ENCODE measurements at places on chromosomes 5 and 9.

DNA sequence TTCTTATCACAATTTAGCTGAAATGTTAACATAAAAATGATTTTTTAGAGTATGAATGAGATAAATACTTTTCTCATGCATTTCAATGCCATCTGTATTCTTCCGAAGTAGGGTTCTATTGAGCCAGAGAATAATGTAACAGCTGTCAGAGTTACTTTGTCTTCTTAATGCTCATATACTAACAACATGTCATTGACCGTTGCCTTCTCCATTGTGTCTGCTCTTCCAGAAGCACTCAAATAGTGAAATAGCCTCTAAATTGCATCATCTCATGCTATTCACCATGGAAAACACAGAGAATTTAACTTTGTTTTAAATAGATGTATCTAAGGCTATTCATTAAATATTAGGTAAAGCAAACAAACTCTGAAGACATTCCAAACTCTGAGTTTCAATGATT is 1875.9 kb upstream of the CDH9 start:
- DNase-seq: peak; percentile 89

- no peak for DNase-seq
These were observed 5.7 kb downstream of the RAPGEF1 start for GRCh38 chr9:131734165-131734610.

GRCh38 chr5:30894811-30895210 is 298.7 kb upstream of the CDH6 start:
- no peak for DNase-seq

GRCh38 chr5:149043641-149044040 is 19.2 kb downstream of the SH3TC2 start:
- DNase-seq: no peak

- no peak for DNase-seq
These were observed 6.7 kb upstream of the SPATA31E1 start for GRCh38 chr9:87875831-87876545.

DNA sequence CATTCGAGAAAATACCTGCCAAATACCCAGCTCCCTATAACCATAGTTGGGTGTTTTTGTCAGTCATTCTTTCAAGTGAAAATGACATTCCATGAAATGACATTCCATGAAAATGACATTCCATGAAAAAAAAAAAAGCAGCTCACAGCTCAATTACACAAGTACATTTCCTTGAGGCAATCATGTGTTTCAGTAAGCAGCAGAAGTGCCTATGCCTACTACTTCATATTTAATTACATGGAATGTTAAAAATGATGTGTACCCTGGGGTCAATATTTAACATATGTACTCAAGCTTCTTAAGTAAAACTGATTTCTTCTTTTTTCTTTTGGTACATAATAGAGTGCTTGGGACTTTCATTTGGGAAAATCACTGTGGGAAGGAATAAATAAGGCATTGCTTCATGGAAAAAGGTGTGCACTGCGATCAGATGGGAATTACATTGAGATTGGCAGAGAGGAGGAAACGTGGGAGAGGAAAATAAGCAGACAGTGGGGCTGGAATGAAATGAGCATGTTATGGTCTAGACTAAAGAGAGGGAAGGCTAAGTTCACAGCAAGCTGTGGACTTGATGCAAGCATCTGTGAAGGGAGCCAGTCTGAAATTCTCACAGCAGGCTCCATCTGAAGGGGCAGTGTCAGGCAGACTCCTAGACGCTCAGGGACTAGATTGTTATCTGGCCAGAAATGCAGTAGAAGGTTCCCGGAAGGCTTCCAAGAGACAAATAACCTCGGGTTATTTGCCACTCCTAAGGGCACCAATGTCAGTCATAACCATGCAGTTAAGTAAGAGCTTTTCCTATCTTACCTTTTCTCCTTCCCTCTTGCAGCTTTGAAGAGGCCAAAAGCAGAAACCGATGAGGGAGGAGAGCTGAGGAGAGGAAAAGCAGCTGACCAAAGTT is 15.2 kb upstream of the SPATA9 start:
- DNase-seq: no peak

- DNase-seq: no peak
These were observed 7.7 kb downstream of the RAPGEF6 start for GRCh38 chr5:131627207-131627865.

- DNase-seq: no peak
These were observed 126.3 kb downstream of the ATPSCKMT start for GRCh38 chr5:10123254-10123989.

- no peak for DNase-seq
These were observed 533.5 kb downstream of the RAB3C start for GRCh38 chr5:59116231-59116865.

DNA sequence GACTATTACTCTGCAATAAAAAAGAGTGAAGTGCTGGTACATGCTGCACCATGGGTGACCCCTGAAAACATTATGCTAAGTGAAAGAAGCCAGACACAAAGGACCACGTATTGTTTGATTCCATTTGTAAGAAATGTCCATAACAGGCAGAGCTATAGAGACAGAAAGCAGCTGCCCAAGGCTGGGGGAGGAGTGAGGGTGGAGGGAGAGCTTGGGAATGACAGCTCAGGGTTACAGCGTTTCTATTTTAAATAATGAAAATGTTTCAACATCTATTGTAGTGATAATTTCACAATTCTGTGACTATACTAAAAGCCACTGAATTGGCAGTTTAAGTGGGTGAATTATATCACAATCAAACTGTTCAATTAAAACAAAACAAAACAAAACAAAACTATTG is 81.7 kb downstream of the MYO10 start:
- DNase-seq: no peak

Measured in NCI-H1930 (cell line).